ENCODE measurements at places on chromosomes 6 and 20.

DNA sequence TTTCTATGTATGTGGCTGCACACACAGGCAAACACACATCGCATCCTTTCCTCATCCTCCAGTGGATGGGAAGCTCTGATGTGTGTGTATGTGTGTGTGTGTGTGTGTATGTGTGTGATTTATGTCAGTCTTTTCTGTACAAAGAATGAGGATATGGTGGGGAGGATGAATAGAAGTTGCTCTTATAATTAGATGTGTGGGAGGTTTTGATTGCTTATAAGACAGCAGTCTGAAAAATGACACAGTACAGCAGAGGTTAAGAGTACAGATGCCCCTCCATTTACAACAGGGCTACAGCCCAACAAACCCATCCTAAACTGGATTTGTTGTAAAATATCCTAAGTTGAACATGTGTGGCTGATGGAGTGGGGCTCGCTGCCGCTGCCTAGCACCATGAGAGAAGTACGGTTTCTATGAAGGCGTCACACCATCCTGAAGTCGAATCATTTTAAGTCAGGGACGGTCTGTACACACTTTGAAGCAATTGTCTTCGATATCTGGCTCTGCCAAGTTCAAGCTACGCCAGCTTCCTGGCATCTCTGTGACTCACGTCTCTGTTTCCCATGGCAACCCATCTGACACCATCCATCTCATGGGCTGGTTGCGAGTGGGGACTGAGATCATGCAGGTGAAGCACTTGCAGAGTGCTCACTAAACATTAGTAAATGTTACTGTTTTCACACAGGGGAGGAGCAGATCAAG, 252.6 kb downstream of the MYLK4 start:
- peak; percentile 9 for DNase-seq

- no peak for DNase-seq
These were observed 39.1 kb upstream of the TBC1D22B start for GRCh38 chr6:37218511-37218910.

DNA sequence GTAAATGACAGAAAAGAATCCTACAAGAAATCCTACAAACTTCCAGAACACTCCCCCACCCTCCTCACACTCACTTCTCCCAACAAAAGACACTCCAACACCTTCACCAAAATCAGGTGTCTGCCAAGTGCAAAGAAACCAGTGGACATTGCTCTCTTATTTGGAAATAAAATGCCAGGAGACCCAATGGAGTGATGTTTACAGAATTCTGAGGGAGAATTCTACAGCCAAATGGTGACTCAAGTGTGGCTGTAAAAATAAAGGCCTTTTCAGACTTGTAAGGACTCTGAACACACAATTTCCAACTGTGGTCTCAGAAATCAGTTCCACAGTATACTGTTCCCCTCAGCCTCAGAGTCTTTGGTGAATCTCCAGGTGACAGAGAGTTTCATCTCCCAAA, 109.6 kb upstream of the CARMIL1 start:
- no peak for DNase-seq

- no peak for DNase-seq
These were observed 29.3 kb downstream of the RALGAPB start for GRCh38 chr20:38501858-38502436.

GRCh38 chr20:43894491-43894890, 20.2 kb upstream of the TOX2 start:
- DNase-seq = no peak

DNA sequence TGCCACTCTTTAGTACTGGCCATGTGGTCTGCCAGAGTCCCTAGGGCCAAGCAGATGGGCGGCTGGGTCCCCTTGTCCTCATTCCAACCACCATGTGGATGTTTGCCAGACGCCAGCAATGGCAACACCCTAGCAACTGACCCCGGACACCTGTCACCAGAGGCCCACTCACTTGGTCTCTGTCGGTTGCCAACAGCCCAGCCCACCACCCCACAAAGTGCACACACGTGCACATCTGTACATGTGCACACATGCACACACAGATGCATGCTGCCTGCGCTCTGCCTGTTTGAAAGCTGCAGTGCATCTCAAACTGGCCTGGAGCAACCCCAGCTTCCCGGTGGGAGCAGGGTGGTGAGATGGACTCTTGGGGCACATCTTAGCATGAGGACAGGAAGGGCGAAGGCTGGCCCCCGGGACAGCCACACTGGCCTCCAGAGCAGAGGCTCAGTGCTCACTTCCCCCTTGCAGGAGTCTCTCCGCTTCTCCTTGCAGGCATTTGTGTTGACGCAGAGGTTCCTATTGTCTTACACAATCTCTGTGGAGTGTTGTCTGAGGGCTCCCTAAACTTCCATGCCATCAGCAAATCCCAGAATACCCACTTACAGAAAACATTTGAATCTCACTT, 54.0 kb downstream of the PSMG4 start:
- DNase-seq = no peak

GRCh38 chr6:45924763-45925342, 90.8 kb downstream of the CLIC5 start:
- DNase-seq = no peak

GRCh38 chr6:41568585-41569384, 22.6 kb downstream of the FOXP4 start:
- DNase-seq = no peak

GRCh38 chr6:37867756-37868446, 48.4 kb downstream of the ZFAND3 start:
- no peak for DNase-seq

DNA sequence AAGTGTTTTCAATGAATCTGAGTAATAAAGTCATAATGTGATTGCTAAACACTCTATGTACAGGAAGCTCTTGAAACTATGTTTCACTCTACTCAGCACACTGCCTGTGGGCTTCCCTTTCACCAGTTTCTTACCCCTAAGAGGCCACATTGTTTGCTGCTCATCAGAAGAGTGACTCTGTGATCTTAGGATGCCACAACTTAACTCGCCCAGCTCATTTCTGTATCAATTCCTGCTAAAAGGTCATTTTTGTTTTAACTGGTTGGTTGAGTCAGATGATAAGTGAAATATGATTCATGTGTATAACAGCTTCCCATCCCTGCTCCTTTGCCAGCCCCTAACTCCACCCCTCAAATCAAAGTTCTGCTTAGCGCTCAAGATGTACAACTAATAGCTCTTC, 9.8 kb upstream of the NDUFAF4 start:
- peak; percentile 76 for DNase-seq

- DNase-seq = no peak
These were observed 43.4 kb downstream of the FAM135A start for GRCh38 chr6:70456735-70457134.

- DNase-seq = no peak
These were observed 178.7 kb upstream of the RSPO3 start for GRCh38 chr6:126939784-126940183.

GRCh38 chr6:34554291-34555006, 1.7 kb downstream of the SPDEF start:
- DNase-seq = no peak

DNA sequence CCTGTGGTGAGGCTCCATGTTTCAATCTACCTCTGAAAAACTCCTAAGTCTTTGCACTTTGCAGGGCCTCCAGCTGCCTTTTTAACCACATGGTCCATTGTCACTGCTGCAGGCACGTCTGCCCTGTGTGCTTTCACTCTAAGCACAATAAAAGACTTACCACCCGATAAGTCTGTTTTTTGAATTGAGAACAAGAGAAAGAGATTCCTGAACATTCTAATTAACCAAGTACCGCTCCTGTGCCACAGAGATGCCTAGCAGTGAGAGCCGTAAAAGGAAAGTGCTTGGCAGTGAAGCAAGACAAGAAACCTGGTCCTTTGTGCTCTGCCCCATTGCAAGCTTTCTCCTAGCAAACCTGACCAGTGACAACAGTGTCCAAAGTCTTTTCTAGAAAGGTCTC, 487.6 kb upstream of the FLRT3 start:
- no peak for DNase-seq

GRCh38 chr20:35956616-35957015, 2.3 kb upstream of the SCAND1 start:
- DNase-seq = no peak

- DNase-seq = no peak
These were observed 311.1 kb downstream of the CDC5L start for GRCh38 chr6:44698602-44699001.

- DNase-seq = peak; percentile 50
These were observed 69.6 kb downstream of the SSR1 start for GRCh38 chr6:7243179-7243981.

- DNase-seq = no peak
These were observed 115.4 kb downstream of the JPH2 start for GRCh38 chr20:44071526-44072111.

DNA sequence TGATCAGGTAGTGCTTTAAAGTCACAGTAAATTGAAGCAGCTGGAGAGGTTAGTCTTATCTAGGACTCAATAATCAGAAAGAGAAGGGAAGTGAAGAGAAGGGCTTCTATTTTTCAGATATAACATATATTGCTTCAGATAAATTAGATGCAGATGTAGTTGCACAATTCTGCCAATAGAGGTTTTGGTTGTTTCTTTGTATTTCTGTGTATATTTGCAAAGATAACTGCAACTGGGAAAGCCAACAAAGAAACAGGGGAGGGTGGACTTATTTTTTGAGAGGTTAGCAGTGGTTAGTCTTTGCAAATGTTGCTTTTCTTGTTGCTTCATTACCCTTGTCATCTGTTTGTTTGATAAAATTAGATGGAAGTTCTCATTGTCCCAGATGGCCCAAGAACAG, 106.6 kb downstream of the ADGRG6 start:
- no peak for DNase-seq

DNA sequence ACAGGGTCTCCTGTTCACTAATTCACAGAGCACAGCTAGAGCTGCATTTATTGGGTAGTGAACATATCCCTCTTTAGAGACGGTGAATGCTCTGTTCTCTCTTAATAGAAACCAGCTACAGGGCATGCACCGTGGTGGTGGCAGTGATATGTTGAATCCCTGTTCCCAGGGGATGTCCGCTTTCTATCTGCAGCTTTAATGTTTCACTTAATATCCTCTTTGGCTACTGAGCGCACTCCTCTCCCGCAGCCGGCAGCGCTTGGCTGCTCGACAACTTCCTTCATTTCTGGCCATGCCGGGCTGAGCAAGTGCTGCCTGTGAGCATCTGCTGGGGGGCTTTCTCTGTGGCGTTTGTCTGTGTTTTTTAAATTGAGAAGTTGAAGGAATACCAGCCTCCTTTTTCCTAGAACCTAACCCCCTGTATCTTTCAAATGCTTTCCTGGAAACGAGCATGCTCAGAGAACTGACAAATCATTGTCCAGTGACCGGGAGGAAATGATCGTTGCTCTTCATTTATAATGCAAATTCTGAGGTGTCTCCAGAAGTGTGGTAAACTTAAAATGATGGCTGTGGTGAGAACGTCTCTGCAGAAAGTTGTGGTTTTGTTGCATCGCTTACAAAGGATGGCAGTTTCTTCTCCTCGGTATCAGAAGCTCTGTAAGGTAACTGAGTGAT, 297.9 kb downstream of the UTRN start:
- DNase-seq = peak; percentile 54
